ENCODE measurements at places on chromosomes 6 and 20.

GRCh38 chr6:32764048-32764447 is 716 bp upstream of the HLA-DQB2 start:
- no peak for DNase-seq

DNA sequence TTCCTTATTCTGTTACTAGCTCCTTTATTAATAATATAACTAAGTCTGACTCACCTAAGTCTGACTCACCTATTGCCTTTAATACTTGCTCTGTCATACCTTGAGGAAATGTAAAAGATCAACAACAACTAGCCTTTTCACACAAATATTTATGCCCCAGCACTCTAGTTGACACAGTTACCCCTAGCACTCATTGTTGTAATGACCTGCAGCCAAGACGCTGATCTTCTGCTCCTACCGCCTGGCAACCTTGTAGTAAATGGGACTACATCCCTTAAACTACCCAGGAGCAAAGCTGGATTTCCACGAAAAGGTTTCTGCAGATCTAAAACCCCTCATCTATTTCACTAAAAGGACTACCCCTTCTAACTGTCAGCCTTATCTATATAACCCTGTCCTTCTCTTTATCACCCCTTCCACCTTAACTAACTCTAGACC is 90.0 kb downstream of the PLG start:
- DNase-seq: no peak

DNA sequence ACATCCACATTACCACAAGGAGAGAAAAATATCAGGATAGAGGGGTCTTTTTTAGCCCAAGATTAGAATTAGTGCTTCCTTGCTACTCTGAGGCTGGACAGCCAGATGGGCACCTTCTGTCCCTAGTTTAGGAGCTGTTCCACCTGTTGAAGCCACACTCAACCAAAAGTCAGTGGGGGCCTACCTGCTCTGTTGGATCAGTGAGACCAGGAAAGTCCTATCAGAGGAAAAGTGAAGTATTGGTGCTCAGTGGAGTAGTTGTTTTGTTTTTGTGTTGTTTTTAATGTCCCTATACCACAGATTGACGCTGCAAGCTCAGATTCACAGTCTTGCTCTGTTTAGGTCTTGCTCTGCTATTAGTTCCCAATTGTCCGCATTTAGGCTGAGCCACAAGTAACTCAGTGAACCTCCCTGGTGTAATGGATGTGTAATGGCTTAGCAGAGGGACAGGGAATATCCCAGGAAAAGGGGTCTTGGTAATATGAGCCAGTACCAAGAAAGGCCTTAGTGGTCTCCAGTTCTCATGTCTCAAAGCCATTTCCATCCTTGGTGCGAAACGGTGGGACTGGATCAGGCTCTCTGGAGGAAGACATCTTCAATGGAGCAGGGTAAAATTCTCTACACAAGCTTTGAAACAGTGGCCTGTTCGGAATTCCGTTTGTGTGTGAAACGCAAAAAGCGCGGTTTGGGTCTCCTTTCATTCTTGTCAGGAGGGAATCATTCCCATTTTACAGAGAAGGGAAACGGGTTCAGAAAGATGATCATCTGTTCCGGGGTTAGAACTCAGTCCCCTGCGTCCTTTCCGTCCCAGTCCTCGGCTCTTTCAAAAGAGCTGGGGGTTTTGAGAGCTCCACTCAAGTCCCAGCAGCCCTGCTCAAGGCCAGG is 631 bp upstream of the PABPC1L start:
- no peak for DNase-seq

GRCh38 chr20:59149678-59150504 is 13.7 kb upstream of the ZNF831 start:
- DNase-seq: no peak

- DNase-seq: no peak
These were observed 447.8 kb downstream of the PTPRT start for GRCh38 chr20:42741906-42742305.

- DNase-seq: no peak
These were observed 6.7 kb downstream of the MTCH1 start for GRCh38 chr6:36979347-36979742.

DNA sequence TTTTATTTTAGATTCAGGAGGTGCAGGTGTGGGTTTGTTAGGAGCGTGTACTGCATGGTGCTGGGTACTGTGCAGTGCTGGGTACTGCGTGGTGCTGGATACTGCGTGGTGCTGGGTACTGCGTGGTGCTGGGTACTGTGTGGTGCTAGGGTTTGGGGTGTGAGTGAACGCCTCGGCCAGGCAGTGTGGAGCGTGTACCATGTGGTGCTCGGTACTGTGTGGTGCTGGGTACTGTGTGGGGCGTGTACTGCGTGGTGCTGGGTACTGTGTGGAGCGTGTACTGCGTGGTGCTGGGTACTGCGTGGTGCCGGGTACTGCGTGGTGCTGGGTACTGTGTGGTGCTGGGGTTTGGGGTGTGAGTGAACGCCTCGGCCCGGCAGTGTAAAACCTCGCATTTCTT is 62.9 kb downstream of the WDR27 start:
- DNase-seq: no peak

DNA sequence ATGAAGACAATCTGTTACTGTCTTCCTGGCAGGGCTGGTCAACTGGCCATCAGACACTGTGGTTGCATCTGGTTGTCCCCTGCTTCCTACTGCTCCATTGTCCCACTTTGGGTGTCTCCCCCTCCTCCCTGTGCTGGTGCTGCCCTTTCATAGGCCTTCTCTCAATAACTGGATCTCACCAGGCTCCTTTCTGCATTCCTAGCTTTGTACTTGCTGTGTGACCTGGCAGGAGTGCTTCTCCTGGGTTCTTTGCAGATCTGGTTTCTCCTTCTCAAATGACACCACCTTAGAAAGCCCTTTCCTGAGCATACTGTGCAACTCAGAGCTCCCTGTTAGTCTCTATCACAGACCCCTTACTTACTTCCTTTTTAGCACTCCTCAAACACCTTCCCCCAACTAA is 223.0 kb downstream of the BCKDHB start:
- no peak for DNase-seq

- no peak for DNase-seq
These were observed 945 bp downstream of the TENT5A start for GRCh38 chr6:81751388-81752083.

DNA sequence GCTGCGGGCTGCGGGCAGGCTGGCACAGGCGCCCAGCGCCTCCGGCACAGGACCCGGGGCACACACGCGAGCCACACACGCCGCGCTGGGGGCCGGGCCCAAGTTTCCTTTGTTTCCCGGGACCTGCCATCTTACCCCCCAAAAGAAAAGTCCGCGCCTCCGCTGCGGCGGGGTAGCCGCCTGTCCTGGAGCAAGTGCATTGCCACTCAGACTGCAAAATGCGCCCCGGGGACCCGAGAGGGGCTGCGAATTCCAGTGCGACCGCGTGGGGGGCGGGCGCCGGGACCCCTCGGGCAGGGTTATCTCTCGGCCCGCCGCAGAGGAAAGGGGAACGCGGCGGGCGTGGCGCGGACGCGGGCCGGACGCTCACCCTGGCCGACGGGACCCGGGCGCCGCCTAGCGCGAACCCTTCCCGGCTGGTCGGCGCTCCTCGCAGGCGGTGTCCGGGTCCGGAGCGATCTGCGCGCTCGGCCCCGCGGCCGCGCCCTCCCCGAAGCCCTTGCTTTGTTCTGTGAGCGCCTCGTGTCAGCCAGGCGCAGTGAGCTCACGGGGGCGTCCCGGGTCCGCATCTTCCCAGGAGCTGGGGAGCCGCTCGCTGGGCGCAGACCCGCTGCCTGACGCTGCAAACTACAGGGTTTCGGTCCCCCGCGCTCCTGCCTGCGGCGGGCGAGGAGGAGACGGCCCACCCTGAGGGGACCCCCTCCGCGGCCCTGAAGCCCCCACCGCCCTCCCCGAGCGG is 639 bp upstream of the CD24 start:
- no peak for DNase-seq

DNA sequence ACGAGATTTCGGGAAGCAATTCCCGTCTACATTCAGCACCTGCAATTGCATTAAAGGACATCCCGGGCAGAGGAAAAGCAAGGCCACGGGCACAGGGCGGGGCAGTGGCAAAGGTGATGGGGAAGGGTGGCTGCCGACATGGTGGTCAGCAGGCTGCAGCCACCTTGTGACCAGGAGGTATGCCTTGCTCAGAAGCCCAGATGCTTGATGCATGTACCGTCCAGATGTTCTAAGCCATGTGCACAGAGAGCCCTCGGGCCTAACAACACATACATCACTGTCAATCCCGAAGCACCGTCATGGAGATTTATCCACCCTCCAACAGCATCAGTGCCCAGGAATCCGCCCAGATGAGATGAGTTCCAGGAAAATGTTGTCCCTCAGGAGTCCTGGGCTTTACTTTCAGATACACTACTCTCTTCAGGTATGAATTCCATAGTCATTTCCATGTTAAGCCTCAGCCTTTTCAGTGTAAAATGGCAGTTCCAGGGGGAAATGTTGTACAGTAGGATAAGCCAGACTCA is 77.8 kb upstream of the FRMD1 start:
- no peak for DNase-seq

DNA sequence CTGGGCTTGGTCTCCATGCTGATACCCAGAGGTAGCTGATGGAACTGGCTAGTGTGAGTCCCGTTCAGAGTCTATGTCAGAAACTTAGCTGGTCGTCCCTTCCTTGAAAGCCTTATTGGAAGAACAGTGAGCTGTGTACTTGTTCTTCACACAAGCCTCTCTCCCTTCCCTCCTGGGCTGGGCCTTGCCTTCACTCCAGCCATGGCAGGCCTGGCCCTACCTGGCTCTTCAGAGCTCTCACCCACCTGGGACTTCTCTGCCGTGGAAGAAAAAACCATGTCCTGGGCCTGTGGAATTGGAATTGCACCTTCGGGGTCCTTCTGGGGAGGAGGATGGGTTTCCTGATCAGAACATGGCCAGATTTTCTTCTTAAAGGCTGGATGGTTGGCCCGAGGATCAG is 20.3 kb upstream of the ZNF831 start:
- DNase-seq: no peak

DNA sequence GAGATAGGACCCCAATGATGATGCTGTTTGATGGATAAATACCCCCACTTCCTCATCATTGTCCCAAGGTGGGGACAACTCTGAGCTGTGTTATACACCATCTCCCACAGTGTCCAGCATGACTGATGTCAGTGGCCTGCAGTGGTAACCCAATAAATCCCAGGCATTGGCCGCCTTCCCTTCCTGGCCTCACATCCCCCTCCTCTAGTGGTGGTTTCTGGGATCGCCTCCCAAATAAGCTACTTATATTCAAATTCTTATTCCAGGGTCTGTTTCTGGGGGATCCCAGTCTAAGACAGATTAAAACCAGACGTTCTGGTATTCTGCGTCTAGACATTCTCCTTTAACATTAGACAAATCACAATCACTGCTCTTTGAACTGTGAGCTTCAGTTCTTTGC is 90.6 kb downstream of the SCP2D1 start:
- DNase-seq: no peak

- DNase-seq: no peak
These were observed 468 bp upstream of the CMTR1 start for GRCh38 chr6:37432590-37432915.

- no peak for DNase-seq
These were observed 539.1 kb downstream of the TFAP2A start for GRCh38 chr6:9875605-9876353.

GRCh38 chr20:50565871-50566270 is 55.7 kb downstream of the PTPN1 start:
- no peak for DNase-seq

GRCh38 chr20:36836591-36837269 is 39.2 kb upstream of the TLDC2 start:
- no peak for DNase-seq

DNA sequence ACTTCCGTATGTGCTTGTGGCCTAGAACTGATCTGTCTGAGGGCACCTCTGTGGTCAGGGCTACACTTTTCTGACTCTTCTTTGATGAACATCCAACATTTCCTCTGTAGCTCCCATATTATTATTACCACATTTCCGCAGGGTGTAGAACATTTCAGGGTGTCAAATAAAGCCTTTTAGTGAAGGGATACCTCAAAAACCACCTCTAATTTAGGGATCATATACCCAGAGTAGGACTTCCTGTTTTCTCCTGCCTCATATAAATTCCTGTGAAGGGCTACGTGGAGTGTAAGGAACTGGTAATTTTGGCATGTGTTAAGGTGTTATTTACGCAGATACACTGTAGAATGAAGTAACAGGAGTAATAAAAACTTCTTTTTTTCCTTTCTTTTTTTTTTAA is 5.5 kb upstream of the MUC22 start:
- DNase-seq: no peak

- DNase-seq: no peak
These were observed 434.8 kb upstream of the HTR1E start for GRCh38 chr6:86502497-86502896.

DNA sequence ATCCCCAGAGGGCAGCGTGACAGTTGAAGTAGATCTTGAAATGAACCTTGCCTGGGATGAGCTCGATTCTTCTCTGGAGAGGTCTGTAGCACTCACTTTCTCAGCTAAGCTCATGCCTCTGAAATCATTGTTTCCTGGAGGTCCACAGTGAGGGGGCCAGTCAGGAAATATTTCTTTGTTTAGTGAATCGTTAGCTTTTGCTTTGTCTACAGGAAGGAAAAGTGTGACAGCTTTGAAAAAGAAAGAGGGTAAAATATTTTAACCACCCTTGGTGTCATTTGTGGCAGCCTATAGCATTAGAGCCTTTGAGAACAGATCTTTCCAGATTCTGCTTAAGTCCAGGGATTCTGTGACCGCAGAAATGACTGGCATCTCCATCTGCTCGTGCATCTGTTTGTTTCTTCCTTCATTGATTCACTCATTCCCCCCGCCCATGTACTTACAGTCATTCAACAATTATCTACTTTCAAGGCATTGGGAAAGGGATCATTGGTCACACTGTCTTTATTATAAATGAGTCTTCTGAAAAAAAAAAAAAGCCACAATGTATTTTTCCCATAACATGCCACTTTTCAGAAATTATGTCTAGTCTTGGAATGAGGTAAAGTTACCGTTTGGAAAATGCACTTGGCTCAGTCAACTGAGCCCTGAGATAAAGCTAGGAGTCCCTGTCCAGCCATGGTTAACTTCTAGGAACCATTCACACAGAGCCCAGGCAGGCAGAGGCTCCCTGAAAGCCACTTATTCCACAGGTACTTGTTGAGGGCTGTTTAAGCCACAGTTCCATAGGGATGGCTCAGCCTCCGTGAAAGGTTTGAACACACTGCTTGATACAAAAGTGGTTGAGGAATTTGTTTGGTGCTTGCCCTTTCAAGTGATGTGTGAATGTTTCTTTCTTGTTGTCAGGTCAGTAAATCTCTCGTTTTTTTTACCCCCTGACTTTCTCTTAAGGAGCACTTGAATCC is 86.0 kb downstream of the TIAM2 start:
- no peak for DNase-seq

GRCh38 chr6:41607036-41607435 is 31.2 kb upstream of the MDFI start:
- no peak for DNase-seq

DNA sequence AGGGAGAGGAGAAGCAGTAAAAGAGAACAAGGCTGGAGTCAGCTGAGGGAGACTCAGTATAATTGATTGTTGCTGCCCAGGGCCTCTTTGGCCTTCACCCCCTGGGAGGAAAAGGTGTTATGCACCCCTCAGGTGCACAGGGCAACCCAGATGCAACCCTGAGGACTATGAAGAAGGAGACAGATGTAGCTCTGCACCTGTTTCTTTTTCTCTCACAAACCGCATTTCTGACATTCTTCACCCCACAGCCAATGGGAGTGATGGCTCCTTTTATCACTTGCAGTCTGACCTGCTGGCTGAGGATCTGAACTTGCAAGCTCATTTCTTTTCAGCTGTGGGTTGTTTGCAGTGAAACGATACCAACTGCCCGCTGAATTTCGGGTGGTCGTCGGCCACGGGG is 64.1 kb upstream of the F13A1 start:
- no peak for DNase-seq

All from stimulated activated CD8-positive, alpha-beta memory T cell treated with anti-CD3 and anti-CD28 coated beads, Interleukin-15, amount 100 ng/mL, for 24 hours (primary cell).